Bone marrow (tissue), 2 donors: ENCODE measurements at places on chromosomes 7 and 10.

- DNase-seq, result no peak
Measured at GRCh38 chr10:44650691-44651661, 260.2 kb upstream of the TMEM72 start.

GRCh38 chr10:31321396-31321941 lies 2.5 kb downstream of the ZEB1 start:
- DNase-seq, result no peak

DNA sequence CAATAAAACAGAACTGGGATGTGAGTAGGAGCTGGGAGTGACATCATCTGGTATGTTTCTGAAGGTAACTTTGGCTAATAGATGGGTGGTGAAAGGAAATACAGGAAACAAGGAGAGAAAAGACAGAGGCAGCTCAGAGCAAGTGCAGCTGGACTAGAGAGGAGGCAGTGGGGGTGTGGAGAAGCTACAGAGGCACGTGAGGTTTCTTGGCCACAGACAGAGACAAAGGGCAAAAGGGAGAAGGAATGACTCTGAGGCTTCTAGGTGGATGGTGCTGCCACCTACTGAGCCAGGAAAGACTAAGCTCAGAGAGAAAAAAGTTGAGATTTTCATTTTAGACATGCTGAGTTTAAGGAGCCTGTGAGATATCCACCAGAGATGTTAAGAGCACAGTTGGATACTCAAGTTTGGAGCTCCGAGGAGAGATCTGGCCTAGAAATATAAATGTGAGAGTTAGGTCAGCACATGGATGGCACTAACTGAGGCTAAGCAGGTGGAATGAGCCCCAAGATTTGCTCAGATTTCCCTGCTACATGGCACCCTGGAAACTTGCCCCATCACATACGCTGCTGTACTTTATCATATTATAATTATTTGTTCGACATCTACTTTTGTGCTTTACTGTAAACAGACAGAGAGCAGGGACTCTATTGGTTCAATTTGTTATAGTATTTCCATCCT lies 293.0 kb upstream of the IMMP2L start:
- DNase-seq, result peak; percentile 7

DNA sequence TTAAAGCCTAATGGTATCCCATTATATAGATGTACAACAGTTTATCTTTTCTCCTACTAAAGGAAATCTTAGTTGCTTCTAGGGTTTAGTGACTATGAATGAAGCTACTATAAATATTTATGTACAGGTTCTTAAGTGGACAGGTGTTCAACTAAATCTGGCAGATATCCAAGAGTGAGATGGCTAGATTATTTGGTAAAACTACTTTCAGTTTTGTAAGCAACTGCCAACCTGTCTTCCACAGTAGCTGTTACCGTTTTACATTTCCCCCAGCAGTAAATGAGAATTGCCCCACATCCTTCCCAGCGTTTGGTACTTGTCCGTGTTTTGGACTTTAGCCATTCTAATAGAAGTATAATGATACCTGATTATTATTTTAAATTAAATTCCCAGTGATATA lies 144.9 kb upstream of the MAGI2 start:
- no peak for DNase-seq

DNA sequence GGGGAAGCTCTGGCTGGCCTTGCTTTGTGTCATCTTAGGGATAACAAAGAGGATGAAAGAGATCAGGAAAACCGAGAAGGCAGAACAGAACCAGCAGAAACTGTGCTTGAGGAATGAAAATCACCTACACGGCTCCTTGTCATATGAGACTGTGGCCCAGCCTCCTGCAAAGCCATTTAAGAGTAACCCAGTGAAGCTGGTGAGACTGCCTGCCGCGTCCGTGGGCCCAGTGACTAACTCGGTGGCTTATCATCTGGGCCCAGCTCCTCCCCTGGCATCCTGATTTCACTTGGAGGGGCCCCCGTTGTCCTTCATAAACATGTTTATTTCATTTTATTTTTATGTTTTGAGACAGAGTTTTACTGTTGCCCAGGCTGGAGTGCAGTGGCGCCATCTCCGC lies 30.7 kb downstream of the HTRA1 start:
- DNase-seq, result no peak

DNA sequence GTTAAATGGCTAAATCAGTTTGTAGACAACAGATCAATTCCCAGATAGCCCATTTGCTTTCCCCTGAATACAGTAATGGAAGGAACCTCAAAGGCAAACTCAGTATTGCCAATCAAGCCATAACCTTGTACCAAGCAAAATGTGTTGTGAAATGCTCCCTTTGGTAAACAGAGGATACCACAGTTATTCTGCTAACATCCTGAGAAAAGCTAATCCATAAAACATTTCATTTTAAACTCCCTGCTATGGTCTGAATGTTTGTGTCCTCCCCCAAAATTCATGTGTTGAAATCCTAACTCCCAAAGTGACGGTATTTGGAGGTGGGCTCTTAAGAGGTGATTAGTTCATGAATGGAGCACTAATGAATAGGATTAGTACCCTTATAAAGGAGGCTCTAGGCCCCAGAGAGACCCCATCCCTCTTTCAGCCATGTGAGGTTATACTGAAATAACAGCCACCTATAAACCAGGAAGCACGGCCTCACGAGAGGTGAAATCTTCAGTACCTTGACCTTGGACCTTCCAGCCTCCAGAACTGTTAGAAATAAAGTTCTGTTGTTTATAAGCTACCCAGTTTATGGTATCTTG lies 89.3 kb upstream of the RNF148 start:
- no peak for DNase-seq

- no peak for DNase-seq
Measured at GRCh38 chr10:89278034-89278535, 23.8 kb upstream of the IFIT2 start.

GRCh38 chr7:31437250-31437865 lies 76.5 kb upstream of the ITPRID1 start:
- DNase-seq, result no peak

- no peak for DNase-seq
Measured at GRCh38 chr10:6232846-6233724, 30.4 kb downstream of the PFKFB3 start.

- DNase-seq, result no peak
Measured at GRCh38 chr10:112782200-112782907, 167.7 kb upstream of the TCF7L2 start.

DNA sequence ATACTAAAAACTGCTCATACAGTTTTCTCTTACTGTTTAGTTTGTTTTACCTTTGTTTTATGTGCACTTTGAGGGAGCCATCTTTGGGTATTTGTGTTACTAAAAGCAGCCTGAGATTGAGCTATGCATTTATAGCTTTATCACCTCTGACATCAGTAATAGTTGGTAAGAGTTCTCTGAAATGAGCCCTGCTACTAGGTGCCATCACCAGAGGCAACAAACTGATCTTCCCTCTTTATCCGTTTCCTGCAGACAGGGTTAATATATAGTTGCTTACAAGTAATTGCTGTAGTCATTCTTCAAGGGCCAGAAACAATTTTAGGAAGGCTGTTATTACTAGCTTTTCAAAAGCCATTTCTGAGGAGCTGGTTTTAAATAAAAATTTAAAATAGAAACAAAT lies 49.1 kb downstream of the KIF20B start:
- DNase-seq, result no peak

DNA sequence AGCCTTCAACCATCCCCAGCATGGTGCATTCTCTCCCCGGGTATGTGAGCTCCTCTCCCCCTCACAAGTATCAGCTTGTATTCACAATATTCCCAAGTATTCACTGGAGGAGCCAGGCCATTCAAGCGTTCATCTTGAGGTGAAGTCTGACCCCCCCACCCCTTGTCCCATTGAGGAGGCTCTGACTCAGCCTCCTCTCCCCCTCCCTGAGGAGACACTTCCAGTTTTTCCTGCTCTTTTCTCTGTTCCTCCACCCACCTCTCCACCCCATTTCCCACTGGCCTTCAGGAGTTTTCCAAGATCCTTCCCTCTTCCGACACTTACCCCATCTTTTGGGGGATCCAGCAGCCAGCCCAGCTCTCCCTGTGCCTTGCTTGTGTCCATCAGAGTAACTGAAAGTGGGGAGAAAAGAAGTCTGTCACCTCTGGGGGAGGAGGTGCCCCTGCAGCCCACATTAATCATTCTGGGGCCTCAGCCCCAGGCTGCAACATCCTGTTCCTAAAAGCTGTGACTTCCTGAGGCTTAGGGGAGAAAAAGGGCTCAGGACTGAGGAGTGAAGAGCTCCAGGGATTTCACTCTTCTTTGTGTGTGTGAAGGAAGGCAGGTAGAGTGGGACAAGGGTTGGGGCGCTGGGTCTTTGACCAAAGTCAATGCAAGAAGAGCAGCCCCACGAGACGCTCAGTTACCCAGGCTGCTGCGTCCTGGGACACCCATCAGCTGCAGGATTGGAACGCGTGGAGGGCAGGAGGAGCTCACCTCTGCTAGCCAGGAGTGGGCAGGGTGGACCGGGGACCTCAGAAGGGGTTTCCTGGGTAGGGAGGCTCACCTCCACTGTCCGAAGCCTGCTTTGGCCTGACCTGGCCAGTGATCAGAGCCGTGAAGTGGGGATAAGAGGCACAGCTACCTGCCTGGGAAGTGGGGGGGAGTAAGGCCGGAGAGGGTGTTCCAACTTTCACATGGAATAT lies 1.1 kb downstream of the EPHA1 start:
- no peak for DNase-seq

DNA sequence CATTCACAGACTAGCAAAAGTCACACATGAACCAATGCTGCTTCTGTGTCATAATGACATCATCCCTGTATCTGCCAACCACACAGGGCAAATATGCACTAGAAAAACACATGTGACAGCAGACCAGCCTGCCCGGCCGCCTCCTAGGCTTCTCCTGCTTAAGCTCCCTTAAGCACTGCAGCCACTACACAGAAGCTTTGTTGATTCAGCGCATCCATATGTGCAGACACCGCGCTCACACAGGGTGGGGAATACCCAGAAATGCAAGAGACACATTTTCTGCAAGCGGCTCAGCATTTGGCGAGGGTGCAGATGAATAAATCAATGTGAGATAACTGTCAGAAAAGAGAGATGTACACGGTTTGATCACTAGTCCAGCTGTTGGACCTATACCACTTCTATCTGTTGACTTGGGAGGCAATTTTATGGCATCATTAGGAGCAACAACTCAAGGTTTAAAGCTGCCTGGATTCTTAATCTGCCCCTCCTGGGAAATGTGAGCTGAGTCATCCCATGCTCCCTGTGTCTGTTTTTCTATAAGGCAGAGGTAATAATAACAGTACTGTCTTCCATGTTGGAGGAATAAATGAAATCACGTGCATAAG lies 33.4 kb downstream of the CPXM2 start:
- no peak for DNase-seq

DNA sequence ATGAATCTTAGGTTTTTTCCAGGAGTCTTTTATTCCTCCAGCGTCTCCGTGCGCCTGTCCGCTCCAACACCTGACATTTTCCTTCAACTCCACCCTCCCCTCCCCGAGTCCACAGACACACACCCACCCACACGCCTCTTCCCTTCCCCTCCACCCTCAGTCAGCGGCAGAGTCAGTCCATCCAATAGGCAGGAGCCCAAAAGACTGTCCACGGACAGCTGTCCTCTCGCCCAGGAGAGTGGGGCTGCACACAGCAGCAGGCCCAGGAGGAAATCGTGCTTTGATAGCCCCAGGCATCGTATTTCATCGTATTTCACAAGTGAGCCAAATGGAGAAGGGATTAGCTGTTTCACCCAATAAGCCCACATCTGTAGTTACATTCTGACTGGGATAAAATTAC lies 285.1 kb downstream of the ZEB1 start:
- no peak for DNase-seq

DNA sequence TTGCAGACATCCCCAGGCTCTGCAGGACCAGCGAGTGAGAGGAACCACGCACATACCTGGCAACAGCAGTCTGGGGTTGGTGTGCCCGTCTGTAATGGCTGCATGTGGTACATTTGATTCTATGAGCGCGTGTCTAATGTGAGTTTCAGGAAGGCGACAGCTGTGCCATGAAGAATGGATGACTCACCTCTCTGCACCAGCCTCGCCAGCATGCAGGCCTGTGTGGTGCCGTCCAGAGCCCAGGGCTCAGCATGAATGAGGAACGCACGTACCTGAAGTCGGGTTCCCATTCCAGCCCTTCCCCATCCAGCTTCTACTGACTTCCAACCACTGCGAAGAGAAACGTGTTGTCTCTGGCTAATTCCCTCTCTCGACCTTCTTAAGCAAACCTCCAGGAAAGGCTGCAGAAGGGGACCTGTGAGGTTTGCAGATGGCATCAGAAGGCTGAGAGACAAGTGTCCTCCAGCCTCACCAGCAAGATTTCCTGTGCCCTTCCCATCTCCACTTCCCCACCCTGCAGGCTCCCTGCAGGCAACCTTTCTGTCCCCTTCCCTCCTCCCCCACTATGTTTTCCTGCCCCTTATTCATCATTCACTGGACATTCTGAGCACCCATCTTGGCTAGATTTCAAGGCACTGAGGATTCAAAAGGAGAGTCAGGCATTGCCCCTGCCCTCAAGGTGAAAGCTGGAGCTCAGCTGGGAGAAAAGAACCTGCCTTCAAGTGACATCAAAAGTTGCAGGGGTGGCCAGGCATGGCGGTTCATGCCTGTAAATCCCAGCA lies 54.3 kb downstream of the ASB13 start:
- no peak for DNase-seq

DNA sequence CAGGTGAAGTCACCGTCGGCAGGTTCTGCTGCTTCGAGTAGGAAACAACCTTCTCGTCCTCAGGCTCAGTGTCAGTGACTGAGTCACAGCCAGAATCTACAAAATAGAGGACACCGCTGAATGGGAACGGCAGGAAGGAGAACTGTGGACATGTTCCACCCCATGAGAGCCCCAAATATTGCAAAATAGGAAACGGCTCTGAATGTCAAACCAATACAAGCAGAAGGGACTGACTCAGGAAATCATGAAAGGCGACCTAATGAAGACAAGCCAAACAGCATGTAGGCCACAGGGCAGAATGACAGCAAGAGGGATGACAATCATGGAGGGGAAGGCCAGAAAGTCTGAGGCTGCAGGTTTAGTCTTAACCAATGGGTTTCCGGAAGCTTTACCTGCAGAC lies 63.5 kb downstream of the PIK3AP1 start:
- DNase-seq, result no peak

GRCh38 chr7:119935418-119936025 lies 337.5 kb upstream of the KCND2 start:
- DNase-seq, result no peak

DNA sequence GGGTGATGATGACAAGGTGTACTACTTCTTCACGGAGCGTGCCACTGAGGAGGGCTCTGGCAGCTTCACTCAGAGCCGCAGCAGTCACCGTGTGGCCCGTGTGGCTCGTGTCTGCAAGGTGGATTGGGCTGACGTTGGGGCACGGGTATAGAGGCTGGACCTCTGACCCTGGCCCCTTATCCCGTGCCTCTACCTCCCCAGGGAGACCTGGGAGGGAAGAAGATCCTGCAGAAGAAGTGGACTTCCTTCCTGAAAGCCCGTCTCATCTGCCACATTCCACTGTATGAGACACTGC lies 8.4 kb downstream of the MRPL43 start:
- no peak for DNase-seq

DNA sequence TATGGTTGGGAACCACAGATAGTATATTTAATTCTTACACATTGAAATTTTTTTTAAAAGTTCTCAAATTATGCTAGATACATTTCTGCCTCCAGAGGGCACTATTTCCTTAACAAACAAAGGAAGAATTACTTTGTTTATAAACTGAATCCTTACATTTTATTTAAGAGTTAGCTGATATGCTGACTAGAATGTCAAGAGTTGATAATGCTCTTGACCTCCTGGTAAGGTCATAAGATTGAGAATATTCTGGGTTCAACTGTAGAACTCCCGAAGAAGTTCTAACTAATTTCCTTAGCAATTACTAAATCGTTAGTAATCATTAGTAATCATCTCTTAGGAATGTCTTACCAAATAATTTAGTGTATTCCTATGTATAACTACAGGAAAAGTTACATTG lies 95.3 kb upstream of the CYP26C1 start:
- no peak for DNase-seq

GRCh38 chr10:112952282-112953173 lies 2.5 kb downstream of the TCF7L2 start:
- no peak for DNase-seq
